ENCODE measurements at places on chromosomes 16 and 17.
A peak's percentile ranks its signal among the peaks of the same experiment; 100 is the strongest.

GRCh38 chr17:62078009-62078408, 12.9 kb upstream of the MED13 start:
- DNase-seq = no peak

DNA sequence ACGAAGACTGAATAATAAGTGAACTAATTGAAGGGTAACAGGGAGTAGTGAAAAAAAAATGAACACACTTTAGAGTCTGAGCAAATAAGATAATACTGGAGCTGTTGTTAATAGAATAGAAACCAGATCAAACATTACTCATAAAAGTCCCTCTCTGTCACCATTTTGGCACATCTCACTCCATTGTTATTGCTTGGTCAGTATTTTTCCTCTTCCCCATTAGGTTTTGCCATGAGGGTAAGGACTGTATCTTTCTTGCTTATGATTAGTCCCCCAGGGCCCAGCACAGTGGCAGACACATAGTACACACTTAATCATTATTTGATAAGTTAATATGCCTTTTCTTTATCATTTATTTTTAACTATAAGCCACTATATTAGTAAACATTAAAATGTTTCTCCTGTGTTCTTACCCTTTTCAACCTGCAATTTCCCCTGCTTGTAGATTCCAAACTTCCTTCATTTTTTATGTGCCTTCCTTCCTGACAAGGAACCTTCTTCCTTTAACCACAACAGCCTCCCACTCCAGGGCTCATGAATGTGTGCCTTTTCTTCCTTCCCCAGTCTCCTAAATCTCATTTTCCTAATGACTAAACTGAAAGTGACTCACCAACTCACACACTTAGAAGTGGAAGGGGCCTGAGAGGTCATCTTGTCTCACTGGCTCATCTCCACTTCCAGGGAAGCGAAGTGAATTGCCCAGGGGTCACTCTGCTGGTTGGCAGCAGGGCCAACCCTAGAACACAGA, 88.2 kb upstream of the HAS3 start:
- DNase-seq = peak; percentile 82

DNA sequence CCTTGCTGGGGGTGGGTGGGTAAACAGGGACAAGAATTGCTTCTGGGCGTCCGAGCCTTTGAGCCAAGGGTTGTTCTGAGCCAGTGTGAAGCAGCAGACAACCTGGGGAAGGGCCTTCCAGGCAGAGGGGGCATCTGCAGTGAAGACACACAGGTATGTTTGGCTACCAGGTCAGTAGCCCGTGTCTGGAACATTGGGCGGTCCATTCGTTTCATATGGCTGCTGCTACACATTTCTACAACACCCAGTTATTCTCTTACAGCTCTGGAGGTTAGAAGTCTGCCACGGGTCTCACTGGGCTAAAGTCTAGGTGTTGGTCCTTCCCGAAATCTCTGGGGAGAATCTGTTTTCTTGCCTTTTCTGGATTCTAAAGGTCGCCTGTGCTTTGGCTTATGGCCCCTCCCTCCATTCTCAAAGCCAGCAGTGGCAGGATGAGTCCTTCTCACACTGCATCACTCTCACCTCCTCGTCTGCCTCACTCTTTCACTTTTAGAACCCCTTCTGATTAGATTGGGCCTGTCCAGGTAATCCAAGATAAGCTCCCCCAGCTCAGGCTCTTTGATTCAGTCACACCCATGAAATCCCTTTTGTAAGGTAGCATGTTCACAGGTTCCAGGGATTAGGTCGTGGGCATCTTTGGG, 136.1 kb downstream of the CLEC16A start:
- no peak for DNase-seq

DNA sequence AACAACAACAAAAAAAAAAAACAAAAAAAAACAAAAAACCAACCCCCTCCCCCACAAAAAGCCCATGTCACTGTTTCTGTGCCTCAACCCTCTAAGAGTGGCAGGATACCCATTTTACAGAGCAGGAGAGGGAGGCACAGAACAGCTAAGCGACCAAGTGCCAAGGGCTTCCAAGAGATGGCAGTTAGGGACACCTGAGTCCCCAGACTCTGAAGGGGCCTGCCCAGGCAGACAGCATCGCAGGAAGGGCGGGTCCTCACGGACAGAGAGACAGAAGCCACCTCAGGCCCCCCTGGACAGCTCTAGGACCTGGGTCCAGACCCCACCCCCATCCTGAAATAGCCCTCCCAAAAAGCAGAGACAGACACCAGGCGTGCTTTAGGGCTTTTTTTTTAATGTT, 21.6 kb upstream of the CPSF4L start:
- no peak for DNase-seq

DNA sequence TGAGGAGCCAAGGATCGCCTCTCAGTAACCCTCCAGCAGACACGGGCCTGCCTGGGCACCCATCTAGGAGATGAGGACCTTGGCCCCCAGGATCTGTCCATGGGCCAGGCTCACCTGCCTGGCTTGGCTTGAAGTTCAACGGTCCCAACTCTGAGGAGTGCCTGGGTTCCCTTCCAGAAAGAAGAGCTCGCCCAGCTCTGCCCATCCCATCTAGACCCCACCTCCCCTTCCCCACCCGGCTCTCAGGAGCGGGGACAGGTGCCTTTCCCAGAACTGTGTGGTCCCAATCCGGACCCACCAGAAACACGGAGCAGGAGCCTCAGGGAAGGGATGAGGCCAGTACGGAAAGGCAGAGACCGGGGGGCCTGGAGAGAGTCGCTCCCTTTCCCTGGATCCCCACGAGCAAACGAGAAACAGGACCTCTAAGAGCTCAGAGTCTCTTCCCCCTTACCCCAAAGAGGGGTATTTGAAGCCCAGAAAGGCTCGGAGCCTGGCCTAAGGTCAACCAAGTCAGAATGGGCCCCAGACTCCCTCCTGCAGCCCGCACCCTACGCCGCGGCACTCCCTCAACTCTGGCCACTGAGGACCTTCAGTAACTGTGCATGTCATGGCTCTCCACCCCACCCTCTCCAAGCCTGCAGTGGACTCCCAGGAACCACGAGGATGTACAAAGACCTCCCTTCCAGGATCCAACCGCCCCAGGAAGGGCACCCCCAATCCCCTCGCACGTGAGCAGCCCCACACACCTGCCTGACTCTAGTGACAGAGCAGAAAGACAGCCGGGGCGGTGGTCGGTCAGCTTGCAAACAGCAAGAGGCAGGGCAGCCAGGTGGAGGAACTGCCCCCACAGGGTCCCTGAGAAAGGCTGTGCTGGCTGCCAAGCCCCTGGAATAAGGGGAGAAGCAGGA, 5.4 kb downstream of the CLUH start:
- DNase-seq = no peak

- no peak for DNase-seq
Observed at GRCh38 chr16:27281243-27281642, 12.7 kb upstream of the NSMCE1 start.

DNA sequence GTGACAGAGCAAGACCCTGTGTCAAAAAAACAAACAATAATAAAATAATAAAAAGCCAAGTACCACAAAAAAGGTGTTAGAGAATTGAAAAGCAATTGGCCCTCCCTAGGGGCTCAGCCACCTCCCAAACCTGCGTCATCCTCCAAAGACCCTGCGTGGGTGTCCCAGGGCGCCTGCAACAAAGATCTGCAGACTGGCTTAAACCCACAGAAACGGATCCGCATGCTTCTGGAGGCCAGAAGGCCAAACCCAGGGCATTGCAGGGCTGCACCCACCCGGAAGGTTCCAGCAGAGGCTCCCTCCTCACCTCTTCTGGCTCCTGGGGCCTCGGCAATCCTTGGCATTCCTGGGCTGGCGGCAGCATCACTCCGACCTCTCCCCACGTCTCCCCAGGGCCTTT, 1.5 kb downstream of the ENPP7 start:
- no peak for DNase-seq

- DNase-seq = peak; percentile 60
Observed at GRCh38 chr16:19748389-19749168, 30.5 kb downstream of the IQCK start.

- DNase-seq = peak; percentile 55
Observed at GRCh38 chr16:391885-392335, 5.1 kb upstream of the NME4 start.

DNA sequence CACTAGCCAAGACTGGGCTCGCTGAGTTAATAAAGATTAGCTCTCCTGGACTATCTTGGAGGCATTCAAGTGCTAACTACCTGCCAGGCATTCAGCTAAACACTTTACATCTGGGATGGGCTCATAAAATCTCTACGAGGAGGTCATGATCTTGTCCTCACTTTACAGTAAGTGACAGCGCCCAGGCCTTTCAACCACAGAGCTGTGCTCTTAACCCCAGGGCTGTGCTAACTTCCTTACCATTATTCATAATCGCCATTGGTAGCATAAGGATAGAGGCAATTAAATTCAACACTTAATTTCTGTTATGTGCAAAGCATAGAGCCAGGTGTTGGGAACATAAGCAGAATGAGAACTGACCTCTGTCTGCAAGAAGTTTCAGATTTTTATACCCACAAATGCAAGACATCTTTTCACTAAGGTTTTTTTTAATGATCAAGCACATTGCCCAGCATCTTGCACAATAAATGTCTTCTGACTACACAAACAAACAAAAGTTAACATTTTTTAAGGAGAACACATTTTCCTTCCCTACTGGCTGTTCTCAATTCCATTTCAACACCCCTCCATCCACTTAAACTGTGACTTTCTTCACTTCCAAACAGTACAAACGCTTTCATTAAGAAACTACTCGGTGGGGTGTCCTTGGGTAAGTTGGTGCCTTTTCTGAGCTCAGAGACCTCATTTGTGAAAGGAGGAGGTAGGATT, 172.3 kb downstream of the C16orf78 start:
- DNase-seq = no peak

DNA sequence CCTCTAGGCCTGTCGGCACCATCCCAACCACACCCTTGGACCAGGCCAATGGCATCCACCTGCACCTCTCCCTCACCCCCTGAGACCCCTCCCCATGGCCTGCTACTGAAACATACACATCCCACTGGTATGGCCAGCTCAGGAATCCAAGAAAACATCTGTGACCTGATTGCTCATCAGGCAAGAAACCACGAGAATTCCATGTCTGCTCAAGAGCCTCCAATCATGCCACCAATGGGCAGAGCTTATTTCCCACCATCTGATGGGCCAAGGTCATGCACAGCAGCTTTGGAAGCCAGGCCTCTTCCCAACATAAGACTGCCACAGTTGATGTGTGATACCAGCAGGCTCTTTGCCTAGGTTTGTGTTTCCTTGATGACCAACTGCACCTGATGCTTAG, 190.1 kb downstream of the C16orf78 start:
- DNase-seq = no peak

DNA sequence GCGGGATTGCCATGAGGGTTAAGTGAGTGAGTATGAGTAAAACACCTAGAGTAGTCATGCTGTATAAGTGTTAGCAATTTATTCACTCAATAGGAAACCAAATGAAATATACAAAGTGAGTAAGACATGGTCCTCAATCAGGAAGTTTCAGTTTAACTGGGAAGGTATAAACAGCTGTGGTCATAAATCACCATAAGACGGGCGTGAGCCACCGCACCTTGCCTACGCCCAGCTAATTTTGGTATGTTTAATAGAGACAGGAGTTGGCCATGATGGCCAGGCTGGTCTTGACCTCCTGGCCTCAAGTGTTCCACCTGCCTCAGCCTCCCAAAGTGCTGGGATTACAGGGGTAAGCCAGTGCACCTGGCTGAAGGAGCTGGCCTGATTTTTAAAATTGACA, 27.0 kb downstream of the RNF135 start:
- DNase-seq = no peak

GRCh38 chr16:68078701-68079375, 6.3 kb upstream of the NFATC3 start:
- no peak for DNase-seq

GRCh38 chr16:48542020-48542473, 67.9 kb downstream of the N4BP1 start:
- DNase-seq = peak; percentile 51

DNA sequence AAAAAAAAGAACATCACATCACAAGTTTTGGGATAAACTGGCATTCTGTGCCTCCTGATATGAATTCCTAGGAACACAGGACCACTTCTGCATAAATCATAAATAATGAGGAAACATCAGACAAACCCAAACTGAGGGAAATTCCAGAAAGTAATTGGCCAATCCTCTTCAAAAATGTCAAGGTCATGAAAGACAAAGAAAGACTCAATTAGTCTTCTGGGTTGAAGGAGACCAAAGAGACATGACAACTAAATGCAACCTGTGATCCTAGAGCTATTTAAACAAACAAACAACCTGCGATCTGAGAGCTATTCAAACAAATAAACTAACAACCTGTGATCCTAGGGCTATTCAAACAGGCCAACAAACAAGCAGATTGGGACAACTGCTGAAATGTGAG, 144.3 kb downstream of the VPS53 start:
- DNase-seq = no peak

DNA sequence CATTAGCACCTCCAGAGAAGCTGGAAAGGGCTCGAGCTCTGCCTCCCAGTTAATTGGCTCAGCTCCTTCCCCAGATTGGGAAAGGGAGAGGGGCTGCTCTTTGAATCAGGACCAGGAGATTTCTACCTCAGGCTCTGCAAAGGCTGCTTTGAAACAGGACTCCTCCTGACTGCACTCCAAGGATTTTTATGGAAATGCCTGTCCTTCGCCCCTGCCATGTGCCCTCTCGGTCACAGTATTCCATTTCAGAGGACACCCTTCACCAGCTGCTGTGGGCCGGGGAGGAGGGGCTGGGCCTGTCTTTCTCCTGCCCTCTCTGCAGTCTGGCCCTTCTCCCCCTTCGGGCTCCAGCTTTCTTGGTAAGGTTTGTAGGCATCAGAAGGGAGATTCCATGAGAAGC, 13.6 kb downstream of the MRM1 start:
- no peak for DNase-seq

All from bronchial epithelial cell (primary cell).